NCI-H1417 (cell line): ENCODE measurements at places on chromosomes 3 and 15.

DNA sequence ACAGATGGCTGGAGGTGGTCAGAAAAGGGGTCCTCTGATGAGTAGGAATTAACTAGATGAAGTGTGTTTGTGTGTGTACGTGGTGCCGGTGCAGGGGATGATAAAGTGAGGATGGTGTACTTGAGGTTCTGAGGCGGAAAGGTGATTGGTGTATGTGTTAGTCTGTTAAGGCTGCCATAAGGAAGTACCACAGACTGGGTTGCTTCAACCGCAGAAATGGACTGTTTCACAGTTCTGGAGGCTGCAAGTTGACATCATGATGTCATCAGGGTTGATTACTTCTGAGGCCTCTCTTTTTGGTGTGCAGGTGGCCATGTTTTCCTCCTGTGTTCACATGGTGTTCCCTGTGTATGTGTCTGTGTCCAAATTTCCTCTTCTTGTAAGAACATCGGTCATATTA lies 202.4 kb upstream of the RGMA start:
- DNase-seq: no peak

GRCh38 chr15:83815506-83815905 lies 161.6 kb downstream of the ADAMTSL3 start:
- no peak for DNase-seq

DNA sequence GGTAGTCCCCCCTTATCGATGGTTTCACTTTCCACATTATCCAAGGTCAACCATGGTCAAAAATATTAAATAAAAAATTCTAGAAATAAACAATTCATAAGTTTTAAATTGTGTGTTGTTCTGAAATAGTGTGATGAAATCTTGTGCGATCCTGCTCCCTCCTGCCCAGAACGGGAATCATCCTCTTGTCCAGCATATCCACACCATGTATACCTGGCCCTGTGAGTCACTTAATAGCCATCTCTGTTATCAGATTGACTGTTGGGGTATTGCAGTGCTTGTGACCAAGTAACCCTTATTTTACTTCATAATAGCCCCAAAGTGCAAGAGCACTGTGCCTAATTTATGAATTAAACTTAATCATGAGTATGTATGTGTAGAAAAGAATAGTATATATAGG lies 19.1 kb downstream of the FAM81A start:
- DNase-seq: no peak

DNA sequence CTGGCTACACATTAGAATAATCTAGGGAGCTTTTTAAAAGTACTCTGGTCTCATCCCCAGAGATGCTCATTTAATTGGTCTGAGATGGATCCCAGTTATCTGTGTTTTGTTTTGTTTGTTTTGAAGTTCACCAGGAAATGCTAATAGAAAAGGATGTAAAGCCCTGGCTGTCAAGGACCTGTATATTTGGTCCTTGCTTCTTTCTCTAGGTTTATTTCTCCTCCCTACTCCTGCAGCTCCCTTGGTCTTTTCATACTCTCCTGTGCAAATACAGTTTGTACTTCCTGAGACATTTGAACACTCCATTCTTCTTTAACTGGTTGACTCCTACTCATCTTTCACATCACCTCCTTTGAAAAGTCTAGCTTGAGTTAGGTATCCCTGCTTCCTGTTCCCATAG lies 3.3 kb downstream of the PIK3CA start:
- no peak for DNase-seq

- no peak for DNase-seq
Observed at GRCh38 chr15:88467935-88468528, 524 bp downstream of the MRPS11 start.

DNA sequence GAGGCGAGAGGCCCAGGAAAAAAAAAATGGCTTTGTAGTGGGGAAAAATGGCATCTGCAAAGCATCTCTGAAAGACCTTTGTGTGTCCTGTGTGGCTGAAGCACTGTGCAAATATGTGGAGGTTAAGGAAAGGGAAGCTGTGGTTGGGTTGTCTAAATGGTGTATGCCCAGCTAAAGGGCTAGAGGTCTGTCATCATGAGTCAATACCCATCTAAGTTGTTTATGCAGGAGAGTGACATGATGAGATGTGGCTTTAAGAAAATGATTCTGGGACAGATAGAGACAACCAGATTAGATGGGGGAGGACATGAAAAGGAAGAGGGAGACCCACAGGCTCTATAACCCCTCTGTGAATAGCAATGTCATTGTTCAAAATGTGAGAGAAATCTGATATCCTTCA lies 280.7 kb downstream of the MFSD1 start:
- DNase-seq: no peak

GRCh38 chr15:34271493-34271892 lies 46.7 kb downstream of the EMC4 start:
- no peak for DNase-seq

- DNase-seq: no peak
Observed at GRCh38 chr3:127074900-127075360, 92.0 kb downstream of the PLXNA1 start.

DNA sequence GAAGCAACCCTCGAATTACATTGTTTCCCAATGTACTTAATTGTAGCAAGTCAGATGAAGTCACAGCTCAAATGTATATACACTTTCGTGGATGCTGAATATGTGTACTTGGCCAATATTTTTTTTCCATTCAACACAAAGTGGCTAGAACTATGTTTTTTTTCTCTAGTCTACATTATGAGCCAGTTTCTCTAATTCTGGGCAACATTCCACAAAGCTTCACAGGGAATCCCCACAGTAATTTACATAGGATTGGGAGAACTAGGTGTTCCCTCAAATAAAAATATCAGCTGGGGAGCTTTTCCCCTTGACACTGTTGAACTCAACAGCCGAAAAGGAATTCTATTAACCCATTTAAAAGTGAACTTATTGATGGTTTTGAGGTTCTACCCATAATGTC lies 493.1 kb downstream of the MECOM start:
- no peak for DNase-seq

DNA sequence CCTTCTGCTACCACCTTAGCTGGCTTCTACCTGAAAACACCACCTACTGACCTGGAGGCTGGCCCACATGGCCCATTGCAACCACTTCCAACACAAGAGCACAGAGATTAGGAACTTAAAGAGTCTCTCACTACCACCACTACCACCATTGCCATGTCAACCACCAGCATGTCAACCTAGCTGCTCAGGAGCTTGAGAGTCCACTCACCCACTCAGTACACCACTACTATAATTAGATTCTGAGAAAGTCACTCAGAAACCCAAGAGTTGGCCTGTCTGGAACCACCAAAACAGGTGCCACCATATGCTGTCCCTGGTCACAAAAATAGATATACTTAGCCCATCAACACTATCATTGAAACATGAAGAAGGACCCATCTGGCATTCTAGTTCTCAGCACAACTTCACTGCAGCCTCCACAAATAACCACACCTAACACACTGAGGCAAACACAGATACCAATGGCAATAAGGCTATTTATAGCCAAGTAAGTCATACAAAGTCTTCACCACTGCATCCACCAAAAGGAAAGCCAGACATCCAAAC lies 806.7 kb upstream of the EPHA6 start:
- DNase-seq: no peak

DNA sequence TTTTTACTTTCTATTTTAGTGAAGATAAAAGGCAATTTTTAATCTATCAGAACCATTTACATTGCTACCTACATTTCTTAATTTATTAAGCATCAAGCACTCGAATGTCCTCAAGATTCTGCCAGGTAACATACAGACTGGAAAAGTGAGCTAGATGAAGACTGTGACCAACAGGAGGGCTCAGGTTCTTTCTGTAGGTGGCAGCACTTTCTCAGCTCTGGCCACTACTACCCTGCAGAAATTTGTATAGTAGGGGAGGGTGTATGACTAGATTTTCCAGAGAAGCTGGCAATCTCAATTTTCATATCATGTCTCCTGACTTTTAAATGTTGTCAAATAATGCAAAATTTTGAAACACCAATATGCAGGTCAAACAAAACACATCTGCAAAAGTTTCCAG lies 165.0 kb upstream of the SUCLG2 start:
- DNase-seq: peak; percentile 1

DNA sequence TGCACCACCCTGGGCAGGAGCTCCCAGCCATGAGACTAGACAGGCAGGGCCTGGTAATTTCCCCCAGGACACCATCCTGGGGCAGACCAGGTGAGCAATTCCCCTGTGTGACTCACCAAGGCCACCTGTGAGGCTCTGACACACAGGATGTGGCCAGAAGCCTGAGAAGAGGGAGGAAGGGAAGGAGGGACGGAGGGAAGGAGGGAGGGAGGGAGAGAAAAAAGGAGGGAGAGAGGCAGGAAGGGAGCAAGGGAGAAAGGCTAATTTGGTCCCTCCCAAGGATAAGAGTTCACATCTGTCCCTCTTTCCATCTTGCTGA lies 25.9 kb downstream of the WNT7A start:
- DNase-seq: no peak

- DNase-seq: no peak
Observed at GRCh38 chr3:120077731-120078130, 16.5 kb downstream of the GSK3B start.

- DNase-seq: no peak
Observed at GRCh38 chr3:47342812-47343211, 38.0 kb upstream of the PTPN23 start.

DNA sequence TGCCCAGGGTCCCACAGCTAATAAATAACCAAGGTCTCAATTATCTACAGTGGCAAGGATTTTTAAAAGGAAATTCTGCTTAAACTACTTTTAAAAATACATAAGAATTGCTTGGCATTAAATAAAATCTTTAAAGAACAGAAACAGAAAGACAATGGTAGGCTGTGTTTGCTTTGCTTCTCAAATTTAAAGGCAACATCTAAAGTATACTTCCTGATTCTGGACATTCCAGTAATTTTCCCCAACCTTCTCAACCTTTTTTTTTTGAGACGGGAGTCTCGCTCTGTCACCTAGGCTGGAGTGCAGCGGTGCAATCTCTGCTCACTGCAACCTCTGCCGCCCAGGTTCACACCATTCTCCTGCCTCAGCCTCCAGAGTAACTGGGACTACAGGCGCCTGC lies 5.3 kb downstream of the VPS13C start:
- DNase-seq: no peak

DNA sequence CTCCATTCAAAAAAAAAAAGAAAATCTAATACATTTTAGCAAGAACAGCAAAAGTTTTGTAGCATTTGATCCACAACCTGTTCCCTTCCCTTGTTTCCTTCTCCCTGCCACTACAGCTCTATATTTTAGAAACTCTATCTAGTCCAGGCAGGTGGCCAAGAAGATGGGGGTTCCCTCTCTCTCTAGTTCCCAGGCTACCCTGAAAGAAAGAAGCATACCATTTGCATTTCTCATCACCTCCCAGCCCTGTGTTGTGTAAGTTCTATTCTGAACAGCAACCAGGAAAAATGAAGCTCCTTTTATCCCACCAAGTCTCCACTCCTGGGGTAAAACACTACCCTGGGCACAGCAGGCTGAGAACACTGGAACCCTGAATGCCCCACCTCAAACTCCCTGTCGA lies 100.0 kb downstream of the PCCB start:
- no peak for DNase-seq

DNA sequence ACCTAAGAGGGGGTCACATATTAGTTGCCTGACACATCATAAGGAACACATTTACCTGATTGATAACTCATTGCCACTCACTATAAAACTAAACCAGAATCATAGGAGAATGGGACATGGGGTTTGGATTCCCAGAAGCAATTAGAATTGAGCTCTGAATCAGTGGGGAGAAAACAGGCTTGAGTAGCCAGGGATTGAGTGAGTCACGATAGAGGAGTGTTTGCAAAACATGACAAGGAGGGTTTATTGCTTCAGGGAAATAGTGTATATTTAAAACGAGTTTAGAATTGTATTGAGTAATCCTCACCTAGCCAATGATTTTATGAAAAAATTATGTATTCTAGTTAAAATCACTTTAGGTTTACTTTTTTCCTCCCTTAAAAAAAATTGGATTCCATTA lies 101.1 kb upstream of the THRB start:
- no peak for DNase-seq

DNA sequence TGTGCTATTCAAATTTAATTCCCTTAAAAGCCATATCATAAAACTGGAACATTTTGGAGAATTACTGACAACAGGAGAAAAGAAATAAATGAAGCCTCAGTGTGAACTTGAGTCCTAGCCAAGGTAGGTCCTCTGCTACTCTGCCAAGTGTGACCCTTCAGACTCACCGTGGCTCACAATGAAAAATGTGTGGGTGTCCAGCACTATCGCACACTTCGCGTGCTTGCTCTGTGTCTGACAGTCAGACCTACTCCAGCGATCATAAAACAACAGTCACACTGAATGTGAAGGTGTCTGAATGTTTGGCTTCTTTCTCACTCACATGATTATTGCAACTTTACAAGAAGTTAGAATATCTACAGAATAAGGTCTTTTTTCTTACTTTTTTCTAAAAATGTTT lies 65.8 kb upstream of the TRA2B start:
- no peak for DNase-seq

DNA sequence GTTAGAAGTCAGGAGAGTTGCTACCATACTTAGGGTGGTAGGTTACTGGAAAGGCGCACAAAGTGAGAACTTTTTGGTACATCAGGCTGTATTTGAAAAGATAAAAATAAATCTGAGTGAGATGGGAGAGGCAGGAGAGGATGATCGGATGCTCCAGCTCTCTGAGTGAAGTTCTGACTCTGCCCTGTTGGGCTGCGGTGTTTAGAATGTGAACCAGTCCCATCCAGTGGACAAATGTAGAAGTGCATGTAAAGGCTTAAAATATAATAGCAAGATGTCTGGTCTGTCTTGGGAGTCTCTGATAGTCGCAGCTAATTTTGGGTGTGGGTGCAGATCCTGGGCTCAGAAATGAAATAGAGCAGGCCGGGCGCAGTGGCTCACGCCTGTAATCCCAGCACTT lies 30.4 kb downstream of the ACKR2 start:
- peak; percentile 5 for DNase-seq

DNA sequence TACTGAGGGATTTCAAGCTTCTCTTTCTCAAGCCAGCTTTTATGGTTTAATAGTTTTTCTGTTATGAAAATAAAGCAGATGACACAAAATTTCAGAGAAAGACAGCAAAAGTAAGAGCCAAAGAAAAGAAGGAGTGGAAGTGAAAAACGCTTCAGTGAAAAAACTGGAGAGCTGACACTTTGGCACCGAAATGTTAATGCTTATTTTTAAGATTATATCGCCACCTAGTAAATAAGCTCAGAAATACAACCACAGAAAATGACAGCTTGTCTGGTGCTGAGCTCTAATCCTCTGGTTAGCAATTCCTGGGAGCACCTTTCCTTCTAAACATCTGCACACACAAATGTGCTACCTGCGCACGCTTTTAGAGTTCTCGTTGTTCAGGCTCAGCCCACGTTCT lies 101.6 kb downstream of the ZPLD1 start:
- DNase-seq: peak; percentile 23

GRCh38 chr15:31342781-31343626 lies 16.4 kb downstream of the KLF13 start:
- no peak for DNase-seq

DNA sequence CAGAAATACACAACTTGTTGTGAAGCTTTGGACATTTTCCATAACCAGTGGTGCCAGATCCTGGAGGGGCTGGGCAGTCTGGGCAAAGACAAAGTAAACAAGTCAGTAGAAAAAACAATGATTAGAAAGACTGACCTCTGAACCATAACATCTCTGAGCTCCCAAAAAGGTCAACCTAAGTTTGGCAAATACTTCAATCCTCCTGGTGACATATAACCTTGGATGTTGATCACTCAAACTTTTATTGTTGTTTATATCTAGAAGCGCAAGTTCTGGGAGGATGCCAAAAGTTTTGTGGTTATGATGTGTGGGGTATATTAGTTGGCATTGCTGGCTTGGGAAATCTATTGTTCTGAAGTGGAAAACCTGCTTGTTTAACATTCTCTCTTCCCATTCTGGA lies 257.7 kb downstream of the DIPK2A start:
- DNase-seq: no peak
